ENCODE measurements at places on chromosomes 4 and X.

- no peaks in the 10 kb centered on the region for H3K27me3 ChIP-seq
- H3K36me3 ChIP-seq: no peaks in the 10 kb centered on the region
- no peak overlapping the region for H3K4me3 ChIP-seq
- no peak overlapping the region for H3K27ac ChIP-seq
Observed at GRCh38 chr4:148015058-148015457, 283.2 kb downstream of the ARHGAP10 start.

- no peaks in the 10 kb centered on the region for H3K36me3 ChIP-seq
- H3K27me3 ChIP-seq: no peaks in the 10 kb centered on the region
- H3K4me1 ChIP-seq: no peaks in the 10 kb centered on the region
- no peak overlapping the region for H3K4me3 ChIP-seq
- H3K27ac ChIP-seq: no peak overlapping the region
Observed at GRCh38 chr4:102586644-102587021, 85.5 kb downstream of the NFKB1 start.

- peaks cover 4% of the 10 kb centered on the region for H3K4me1 ChIP-seq
- H3K4me3 ChIP-seq: no peak overlapping the region
- no peak for DNase-seq
- no peak overlapping the region for H3K27ac ChIP-seq
Observed at GRCh38 chr4:42344309-42344708, 53.0 kb upstream of the SHISA3 start.

GRCh38 chr4:174593701-174594100 lies 71.4 kb upstream of the HPGD start:
- no peaks in the 10 kb centered on the region for H3K4me1 ChIP-seq
- no peak overlapping the region for H3K27ac ChIP-seq
- H3K4me3 ChIP-seq: no peak overlapping the region

- H3K27me3 ChIP-seq: no peaks in the 10 kb centered on the region
- H3K27ac ChIP-seq: no peak overlapping the region
- H3K36me3 ChIP-seq: no peaks in the 10 kb centered on the region
Observed at GRCh38 chrX:47674776-47675175, 15.8 kb upstream of the UXT start.

- no peaks in the 10 kb centered on the region for H3K4me1 ChIP-seq
- no peak overlapping the region for H3K27ac ChIP-seq
- H3K27me3 ChIP-seq: no peaks in the 10 kb centered on the region
Observed at GRCh38 chrX:123274796-123275195, 90.7 kb downstream of the GRIA3 start.

- H3K4me3 ChIP-seq: no peak overlapping the region
- H3K27ac ChIP-seq: no peak overlapping the region
Observed at GRCh38 chr4:144288011-144288903, 147.7 kb upstream of the GYPA start.

DNA sequence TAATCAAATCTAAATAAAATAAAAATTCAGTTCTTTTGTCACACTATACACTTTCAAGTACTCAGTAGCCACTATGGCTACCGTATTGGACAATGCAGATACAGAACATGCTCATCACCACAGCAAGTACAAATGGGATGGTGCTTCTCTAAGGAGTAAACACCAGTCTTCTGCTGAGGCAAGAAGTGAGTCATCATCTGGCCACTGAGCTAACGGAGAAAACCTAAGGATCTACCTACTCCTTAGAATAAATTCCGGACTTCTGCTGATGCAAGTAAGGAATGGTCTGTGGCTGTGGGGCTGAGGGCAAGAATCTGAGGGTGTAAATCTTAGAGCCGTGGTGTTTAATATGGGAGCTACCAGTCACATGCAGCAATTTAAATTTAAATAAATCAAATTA lies 11.3 kb upstream of the RBMXL3 start:
- no peak overlapping the region for H3K27ac ChIP-seq
- H3K36me3 ChIP-seq: no peaks in the 10 kb centered on the region
- no peak for DNase-seq
- no peaks in the 10 kb centered on the region for H3K4me1 ChIP-seq
- no peaks in the 10 kb centered on the region for H3K27me3 ChIP-seq
